M059J (cell line): ENCODE measurements at places on chromosomes 7 and 10. TPM values are rescaled to one million over a fixed set of nuclear protein-coding genes. Genes with fewer than 3 reads are reported as not detected.

Gene ITGA8
- total RNA-seq = 0.25 and 0.62 TPM in 2 replicates

Gene TBC1D12
- total RNA-seq = 2.3 and 10.7 TPM in 2 replicates

Gene HMX2
- total RNA-seq = 0.07 and 0.96 TPM in 2 replicates

Gene RAPGEF5
- total RNA-seq = 0.22 and 0.47 TPM in 2 replicates

Gene FMC1
- total RNA-seq = 12.5 and 16.1 TPM in 2 replicates

Gene GRID2IP
- 0.02 TPM in 1 of 2 replicates, not detected in the other for total RNA-seq

Gene INMT
- 0.22 TPM in 1 of 2 replicates, not detected in the other for total RNA-seq

Gene HMX3
- total RNA-seq = not detected in 2 replicates

Gene CYP2C9
- total RNA-seq = not detected in 2 replicates

DNA sequence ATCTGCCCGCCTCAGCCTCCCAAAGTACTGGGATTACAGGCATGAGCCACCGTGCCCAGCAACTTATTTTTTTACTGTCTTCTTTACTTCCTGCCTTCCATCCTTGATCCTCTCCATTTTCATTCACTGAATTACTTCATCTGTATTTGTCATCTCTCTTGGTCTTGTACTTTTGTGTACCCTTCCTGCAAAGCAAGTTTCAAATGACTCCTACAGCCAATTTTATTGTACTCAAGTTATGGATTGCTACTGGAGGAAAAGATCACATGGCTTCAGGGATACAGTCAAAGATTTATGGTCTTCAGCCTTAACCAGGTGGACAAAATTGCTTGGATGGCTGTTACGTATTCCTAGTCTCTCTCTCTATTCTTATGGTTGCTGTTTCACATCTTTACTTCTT lies 22.6 kb downstream of the SEPTIN7 start:
- DNase-seq = no peak

- no peak for DNase-seq
Observed at GRCh38 chr7:43175570-43176200, 63.2 kb downstream of the HECW1 start.

DNA sequence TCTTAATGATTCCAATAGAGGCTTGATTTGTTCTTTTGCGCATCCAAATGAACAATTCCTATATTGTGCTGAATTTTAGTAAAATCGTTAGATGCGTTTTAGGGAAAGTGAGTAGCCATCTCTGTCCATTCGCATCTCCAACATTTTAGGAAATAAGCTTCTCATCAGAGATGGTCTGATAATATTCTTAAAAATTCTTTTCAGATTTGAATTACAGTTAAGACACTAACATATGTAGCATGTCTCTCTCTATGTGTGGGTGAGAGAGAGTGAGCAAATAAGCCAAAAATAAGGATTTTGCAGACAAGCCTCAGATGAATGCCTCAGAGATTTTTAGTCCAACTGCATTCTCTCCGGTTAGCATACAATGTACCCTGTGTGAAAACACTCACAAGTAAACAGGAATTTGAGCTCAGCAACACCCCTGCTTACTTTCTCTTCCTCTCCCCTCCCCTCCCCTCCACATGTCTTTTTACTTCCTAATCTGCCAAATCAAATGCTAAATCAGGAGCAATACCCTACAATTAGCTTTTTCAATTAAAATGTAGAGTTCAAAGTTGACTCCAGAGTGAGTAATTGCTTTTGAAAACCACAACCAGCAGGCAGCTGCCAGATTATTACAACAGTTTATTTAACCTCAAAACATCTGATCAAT lies 354.4 kb downstream of the CRPPA start:
- DNase-seq = peak; percentile 20

- DNase-seq = peak; percentile 57
Observed at GRCh38 chr10:77629775-77630506, 7.7 kb downstream of the KCNMA1 start.

DNA sequence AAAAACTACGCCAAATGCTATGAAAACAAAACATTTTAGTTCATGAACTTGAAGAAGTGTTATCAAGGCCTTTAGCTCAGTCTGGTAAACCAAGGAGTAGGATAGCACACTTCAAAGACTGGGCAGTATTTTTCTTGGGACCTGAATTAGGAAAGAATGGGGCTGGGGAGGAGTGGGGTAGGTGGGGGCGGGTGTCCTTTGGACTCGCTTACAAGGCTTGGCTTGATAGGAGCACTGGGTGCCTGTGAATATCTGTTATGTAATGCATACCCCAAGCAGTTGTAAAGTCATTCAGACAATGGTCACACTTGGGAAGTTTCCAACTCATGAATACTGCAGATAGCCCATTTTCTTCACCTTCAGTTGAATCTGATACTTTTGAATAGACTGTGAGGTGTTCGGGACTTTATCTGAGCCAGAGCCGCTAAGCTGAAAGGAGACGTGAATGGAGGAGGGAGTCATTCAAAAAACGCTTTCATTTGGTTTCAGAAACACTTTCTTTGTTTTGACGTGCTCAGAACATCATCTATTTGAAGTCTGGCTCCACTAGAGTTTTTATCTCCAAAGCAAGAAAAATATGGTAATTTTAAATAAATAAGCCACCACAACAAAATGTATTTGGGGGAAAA lies 70.1 kb upstream of the FAM204A start:
- DNase-seq = no peak

GRCh38 chr7:64880322-64881297 lies 22.5 kb upstream of the ZNF273 start:
- DNase-seq = no peak

DNA sequence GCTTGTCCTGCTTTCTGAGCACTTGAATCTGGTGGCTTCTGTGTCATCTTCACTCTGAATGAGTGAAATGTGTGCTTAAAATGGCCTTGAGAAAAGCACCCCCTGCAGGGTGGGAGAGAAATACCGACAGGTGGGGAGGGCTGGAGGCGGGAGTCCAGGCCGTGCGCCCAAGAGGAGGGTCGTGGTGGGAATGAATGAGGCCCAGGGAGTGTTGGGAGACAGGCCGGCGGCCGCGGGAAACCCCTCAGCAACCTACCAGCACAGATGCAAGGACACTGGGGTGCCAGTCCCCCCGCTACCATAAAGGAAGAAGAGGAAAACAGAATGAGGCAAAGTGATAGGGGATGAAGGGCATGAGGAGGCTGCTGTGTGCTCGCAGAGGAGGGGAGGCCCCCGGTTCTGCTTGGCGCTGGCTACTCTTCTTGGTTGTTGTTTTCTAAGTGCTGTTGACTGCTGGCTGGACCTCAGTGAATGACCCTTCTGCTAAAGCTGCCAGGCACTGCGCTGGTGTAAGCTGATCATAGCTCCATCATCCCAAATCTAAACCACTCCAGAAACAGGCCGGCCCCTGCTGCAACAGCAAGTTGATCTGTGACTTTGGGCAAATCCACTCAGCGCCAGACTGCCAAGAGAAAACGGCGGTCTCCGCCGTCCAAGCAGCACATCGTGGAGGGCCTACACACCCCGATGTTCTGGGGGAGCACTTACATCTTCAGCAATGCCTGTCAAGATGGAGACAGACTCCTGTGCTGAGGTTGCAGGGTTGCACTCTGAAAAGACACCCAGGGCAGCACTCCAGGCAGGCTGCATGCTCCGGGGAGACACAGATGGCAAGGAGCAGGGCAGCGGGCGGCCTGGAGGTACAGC lies 378.5 kb downstream of the DNAJB6 start:
- no peak for DNase-seq

GRCh38 chr10:11138314-11139033 lies 120.8 kb downstream of the CELF2 start:
- DNase-seq = no peak

DNA sequence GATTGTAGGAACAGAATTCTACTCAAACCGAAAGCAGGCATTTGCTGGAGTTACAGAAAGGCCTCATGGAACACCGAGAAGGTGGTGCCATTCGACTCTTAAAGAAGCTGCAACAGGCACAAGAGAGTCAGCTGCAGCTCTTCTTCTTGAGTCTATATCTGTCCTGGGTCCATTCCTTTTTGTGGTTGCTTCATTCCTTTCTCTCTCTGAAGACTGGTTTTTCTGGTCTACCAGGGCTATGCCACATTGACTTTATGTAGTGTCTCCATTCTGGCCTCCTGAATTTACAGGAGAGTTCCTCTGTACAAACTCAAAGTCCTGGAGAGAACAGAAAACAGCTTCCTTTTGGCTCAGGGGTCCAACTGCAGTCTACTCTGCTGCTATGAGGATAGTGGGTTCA lies 132.8 kb downstream of the CFTR start:
- DNase-seq = peak; percentile 6

DNA sequence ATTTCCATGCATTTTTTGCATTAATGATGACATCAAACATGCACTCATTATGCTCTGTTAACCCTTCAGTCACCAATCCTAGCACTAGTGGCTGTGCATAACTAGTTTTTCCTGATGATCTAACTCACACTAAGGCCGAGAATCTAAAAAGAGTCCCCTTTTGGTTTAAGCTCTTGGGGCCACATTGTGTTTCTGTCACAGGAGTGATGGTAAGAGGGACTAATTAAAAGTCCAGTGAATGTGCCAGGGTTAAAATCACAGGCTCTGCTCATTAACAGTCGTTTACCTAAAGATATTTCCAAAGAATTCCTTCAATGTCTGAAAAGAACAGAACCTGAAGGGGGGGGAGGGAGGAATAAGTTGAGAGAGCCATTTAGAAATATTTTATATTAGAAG lies 359.0 kb upstream of the ANKRD30A start:
- DNase-seq = no peak

GRCh38 chr10:132702601-132703418 lies 83.1 kb downstream of the NKX6-2 start:
- no peak for DNase-seq

DNA sequence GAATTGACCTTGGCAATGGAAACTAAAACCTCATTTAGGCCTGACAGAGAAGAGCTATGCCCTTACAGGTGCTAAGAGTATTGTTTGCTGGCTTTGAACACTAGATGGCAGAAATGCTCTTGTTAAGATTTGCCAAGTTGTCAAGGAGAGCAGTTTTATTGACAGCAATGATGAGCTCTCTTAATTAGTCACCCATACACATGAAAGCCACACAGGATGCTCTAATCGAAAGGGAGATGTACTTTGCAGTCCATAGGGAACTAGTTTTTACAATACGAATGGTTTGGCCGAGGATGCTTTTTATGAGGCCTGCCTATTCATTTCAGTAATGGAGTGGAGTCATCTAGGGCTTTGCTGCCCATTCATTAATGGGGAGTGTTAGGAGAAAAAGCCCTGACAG lies 45.4 kb upstream of the MBL2 start:
- peak; percentile 62 for DNase-seq

GRCh38 chr7:31890198-31890597 lies 180.0 kb downstream of the PDE1C start:
- DNase-seq = no peak

- DNase-seq = no peak
Observed at GRCh38 chr7:101687791-101688182, 58.7 kb upstream of the MYL10 start.

GRCh38 chr7:131338173-131338572 lies 10.5 kb downstream of the MKLN1 start:
- DNase-seq = no peak

- DNase-seq = no peak
Observed at GRCh38 chr10:45427262-45427969, 53.4 kb downstream of the ALOX5 start.

GRCh38 chr10:79170993-79171392 lies 102.2 kb downstream of the ZMIZ1 start:
- DNase-seq = no peak

GRCh38 chr7:132433301-132433700 lies 143.0 kb downstream of the PLXNA4 start:
- DNase-seq = no peak

GRCh38 chr10:69974551-69975155 lies 78.0 kb upstream of the MACROH2A2 start:
- DNase-seq = peak; percentile 65

GRCh38 chr10:76282061-76283025 lies 850.9 kb downstream of the LRMDA start:
- DNase-seq = no peak

DNA sequence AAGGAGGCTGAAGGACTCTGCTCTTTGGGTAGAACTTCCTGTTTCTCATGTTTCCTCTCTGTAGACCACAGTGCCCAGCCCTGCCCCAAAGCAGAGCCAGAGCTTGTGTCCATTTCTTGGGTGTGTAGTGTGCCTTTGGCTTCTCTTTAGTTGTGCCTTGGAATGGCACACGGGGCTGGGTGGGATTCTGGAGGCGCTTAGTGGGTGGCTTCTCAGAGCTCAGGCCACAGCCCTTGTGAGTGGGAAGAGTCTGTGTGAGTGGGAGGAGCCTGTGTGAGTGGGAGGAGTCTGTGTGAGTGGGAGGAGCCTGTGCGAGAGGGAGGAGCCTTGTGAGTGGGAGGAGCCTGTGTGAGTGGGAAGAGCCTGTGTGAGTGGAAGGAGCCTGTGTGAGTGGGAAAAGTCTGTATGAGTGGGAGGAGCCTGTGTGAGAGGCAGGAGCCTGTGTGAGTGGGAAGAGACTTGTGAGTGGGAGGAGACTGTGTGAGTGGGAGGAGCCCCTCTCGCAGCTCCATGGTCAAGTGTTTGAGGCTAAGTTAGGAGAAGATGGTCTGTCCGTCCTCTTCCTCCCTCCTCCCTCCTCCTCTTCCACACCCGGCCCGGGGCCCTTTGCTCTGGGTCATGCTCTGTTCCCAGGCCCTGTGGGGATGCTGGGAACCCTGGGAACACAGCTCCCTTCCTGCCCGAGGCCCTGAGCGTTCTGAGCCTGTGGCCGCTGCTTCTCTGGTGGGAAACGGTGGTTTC lies 153.0 kb downstream of the GRK5 start:
- DNase-seq = no peak

GRCh38 chr10:117501460-117502035 lies 41.0 kb upstream of the EMX2 start:
- DNase-seq = no peak

DNA sequence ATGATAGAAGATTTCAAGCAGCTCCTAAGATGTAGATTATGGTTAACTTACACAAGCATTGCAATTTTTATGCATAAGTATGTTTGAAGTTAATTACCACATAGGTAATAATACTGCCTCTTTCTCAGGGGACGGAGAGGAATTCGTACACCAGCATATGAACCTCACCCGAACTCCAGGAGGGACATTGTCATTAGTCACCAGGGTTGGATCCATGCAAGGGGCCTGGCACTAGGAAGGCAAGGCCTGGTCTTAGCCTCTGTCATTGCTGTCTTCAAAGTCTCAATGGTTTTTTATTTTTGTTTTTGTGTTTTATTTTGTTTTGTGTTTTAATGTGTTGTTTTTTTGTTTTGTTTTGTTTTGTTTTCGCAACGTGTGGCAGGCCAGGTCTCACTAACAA lies 145.6 kb upstream of the PPP2R2D start:
- DNase-seq = peak; percentile 19

DNA sequence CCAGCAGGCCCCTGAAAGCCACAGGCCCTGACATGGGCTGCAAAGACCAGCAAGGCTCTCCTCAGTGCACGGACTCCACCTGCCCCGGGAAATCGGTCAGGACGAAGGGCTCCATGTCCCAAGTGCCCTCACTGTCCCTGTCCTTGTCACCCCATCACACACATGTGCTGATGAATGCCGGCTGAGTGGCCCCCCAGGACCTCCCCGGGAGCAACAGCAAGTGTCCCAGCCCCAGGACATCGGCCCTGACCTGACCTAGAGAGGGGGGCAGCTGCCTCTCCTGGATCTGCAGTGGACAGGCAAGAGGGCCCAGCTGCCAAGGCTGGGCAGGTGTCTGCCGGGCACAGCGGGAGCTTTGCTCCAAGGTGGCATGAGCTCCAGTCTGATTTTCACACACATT lies 49.8 kb downstream of the STK32C start:
- DNase-seq = no peak

- DNase-seq = peak; percentile 60
Observed at GRCh38 chr7:68187532-68187931, 1190.9 kb downstream of the TYW1 start.
